ENCODE measurements at places on chromosomes 2 and 18.

DNA sequence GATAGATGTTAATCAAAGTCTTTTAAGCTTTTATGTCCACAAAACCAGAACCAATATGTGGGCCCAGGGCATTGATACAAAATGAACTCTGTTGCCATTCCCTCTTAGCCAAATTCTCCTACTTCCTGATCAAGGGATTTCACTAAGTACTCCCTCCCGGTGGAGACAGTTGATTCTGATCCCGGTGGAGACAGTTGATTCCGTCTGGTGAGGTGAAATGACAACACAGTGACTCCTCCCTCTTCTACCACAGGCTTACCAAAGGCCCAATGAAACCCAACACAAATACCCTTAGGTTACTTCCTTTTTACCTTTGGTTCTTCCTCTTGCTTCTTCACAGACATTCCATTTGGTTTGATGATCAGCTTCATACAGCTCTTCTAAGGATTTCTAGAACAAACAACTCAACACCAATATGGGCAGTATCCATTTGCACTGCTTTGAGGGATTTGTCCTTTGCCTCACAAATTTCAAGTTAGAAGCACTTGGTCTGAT is 153.8 kb downstream of the IKZF2 start:
- DNase-seq = no peak

- DNase-seq = no peak
These were observed 133.9 kb upstream of the ARL4C start for GRCh38 chr2:234630801-234631261.

DNA sequence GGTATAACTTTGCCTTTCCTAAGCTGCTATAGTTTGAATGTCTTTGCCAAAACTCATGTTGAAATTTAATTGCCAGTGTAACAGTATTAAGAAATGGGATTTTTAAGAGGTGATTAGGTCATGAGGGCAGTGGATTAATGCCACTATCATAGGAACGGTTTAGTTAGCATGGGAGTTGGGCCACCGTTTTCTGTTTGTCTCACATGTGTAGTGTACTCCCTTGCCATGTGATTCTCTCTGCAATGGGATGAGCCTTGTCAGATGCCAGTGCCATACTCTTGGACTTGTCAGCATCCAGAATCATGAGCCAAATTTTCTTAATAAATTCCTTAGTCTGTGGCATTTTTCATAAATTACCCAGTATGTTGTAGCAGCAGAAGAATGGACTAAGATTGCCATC is 388.9 kb upstream of the RGPD4 start:
- no peak for DNase-seq

DNA sequence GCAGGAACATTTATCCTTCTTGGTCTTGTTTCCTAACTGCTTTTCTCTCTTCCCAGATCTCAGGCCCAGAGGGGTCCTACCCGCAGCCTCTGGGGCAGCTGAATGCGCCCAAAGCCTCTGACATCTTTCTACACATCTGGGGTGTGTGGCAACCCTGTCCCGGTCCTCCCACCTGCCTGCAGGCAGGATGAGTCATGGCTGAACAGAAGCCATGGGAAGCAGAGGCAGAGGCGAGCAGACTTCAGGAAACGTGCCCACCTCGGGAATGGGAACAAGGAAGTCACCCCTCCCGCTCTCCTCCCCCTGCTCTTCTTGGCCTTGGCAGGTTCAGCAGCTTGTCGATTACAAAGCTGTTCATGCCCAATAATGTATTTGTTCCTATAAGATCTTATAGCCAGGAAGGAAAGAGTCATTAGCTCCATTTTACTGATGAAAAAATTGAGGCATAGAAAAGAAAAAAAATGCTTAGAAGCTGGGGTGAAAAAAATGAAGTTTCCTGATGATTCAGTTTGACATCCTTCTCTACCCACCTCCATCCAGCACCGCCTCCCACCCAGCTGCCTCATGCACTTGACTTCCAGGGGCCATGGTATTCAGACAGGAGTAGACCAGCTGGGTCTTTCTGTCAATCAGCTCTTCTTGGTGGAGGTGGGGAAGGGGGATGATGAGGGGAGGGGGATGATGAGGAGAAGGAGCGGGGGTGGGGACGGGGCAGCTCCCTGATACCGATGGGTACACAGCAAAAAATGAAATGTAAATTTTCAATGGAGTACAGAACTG is 10.4 kb upstream of the KCNF1 start:
- DNase-seq = no peak

GRCh38 chr2:503288-503999 is 173.8 kb downstream of the TMEM18 start:
- DNase-seq = no peak

- no peak for DNase-seq
These were observed 183.2 kb upstream of the SIX2 start for GRCh38 chr2:45192481-45192880.

DNA sequence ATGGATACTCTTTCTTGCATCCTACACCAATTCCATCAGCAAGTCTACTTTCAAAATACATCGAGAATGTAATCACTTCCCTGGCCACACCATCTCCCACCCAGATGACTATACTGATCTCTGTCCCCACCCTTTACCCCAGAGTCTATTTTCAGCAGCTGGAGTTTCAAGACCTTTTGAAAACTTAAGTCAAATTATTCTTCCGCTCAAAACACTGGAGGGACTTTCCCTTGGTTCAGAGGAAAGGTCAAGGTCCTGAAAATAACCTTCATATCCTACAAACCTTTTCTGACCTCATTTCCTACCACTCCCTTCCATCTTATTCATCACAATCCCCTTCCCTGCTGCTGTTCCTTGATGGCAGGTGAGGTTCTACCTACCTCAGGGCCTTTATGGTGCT is 58.8 kb upstream of the LYPD6 start:
- no peak for DNase-seq
